ENCODE measurements at places on chromosomes 6 and 20.

GRCh38 chr6:37784585-37784967, 35.0 kb upstream of the ZFAND3 start:
- no peak for DNase-seq

DNA sequence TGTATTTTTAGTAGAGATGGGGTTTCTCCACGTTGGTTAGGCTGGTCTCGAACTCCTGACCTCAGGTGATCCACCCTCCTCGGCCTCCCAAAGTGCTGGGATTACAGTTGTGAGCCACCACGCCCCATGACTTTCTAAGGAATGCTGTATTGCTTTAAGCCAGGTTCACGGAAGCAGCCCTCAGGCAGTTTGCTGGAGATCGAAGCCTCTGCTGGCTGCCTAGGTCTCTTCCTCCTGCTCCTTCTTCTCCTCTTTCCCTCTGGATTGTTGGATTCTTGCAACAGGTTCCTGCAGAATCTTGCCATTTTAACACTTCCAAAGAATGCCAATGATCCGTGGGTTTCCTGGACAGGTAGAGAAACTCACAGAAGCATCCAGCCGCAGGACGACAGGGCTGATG, 29.3 kb upstream of the B4GALT5 start:
- DNase-seq: no peak

DNA sequence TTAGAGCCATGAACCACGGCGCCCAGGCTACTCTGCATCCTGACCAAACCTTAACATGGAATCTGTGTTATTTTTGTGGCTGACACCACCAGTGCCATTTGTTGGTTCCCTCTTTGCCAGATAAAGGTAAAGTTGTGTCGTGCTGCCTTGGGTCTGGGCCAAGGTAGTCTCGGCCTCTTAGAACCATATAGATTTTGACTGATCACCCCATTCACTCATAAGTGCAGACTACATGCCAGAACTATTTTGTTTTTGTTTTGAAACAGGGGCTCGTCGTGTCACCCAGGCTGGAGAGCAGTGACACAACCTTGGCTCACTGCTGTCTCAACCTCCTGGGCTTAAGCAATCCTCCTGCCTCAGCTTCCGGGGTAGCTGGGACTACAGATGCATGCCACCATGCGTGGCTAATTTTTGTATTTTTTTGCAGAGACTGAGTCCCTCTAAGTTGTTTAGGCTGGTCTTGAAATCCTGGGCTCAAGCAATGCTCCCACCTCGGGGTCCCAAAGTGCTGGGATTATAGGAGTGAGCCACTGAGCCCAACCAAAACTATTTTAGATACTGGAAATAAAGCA, 19.2 kb upstream of the RIPOR3 start:
- DNase-seq: no peak

GRCh38 chr20:44137266-44137801, 49.7 kb downstream of the JPH2 start:
- no peak for DNase-seq

DNA sequence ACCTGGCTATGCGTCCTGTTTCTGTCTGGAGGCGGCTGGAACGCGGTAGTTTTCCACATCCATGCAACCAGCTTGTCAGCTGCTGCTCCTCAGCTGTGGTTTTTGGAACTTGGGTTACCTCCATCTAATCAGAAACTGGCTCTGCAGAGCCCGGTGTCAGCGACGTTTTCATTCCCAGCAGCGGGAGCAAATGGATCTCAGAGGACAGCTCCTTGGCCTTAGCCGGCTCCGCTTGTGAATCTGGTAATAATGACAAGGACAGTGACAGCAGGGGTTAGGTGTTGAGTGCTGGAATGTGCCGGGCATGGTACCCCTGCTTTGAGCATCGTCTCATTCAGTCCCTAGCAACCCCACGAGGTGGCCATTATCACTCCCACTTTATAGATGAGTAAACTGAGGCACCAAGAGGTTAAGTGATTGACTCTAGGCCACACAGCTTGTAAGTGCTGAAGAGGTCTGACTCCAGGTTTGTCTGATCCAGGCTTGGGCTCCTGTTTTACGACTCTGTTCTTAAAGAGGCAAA, 1.3 kb downstream of the SLCO4A1 start:
- DNase-seq: no peak

DNA sequence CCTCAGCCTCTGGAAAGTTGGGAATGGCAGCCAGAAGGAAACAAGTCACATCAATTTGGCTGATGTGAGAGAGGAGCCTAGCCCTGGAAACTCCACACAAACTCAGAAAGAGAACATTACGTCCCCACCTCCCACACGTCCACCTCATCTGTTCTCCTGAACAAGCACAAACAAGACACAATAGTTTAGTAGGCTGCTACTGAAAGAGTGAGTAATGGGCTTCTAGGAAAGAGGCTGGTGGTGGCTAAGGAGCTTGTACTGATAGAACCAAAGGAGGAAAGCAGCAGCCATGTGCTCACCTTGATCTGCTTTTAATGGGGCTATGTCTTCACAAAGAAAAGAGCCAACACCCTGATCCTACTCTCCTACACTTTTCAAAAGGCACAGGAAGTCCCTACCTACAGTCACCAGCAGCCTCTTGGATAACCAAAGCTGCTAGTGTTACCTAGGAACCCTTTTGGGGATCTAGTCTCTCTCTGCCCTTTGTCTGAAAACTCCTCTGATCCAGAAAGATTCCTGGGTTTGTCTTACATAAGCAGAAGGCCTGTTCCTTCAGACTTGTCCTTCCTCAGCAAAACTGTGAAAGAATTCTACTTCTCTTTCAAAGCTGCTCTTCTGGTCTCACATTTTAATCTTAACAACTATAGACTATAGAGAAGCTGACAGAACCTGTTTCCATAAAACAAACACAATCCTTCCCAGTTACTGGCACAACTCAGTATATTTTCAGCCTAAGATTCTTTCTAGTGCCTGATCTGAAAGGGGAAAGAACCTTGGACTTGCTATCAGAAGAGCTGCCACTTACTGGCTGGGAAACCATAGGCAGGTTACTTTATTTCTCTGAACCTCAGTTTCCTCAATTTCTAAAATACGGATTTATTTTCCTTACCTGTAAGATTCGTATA, 3.1 kb downstream of the PLAGL2 start:
- no peak for DNase-seq

- no peak for DNase-seq
Measured at GRCh38 chr6:169894377-169894960, 143.0 kb downstream of the ERMARD start.

- no peak for DNase-seq
Measured at GRCh38 chr20:62644044-62644795, 1.9 kb downstream of the SLCO4A1 start.

- peak; percentile 76 for DNase-seq
Measured at GRCh38 chr6:106519460-106520394, 109.6 kb downstream of the RTN4IP1 start.

- no peak for DNase-seq
Measured at GRCh38 chr6:32046450-32047083, 8.4 kb downstream of the CYP21A2 start.

GRCh38 chr6:94721459-94721858, 855.9 kb upstream of the MANEA start:
- DNase-seq: no peak

DNA sequence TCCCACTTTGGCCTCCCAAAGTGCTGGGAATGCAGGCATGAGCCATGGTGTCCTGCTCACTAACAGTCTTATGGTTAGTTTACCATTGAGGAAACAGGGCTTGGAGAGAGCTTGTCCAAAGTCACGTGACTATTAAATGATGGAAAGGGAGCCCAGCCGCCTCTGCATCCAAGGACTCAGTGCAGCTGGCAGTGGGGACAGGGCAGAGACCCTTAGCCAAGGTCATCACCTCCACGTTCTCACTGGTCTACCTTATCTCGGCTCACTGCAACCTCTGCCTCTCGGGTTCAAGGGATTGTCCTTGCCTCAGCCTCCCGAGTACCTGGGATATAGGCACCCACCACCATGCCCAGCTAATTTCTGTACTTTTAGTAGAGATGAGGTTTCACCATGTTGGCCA, 109.3 kb downstream of the SLC23A2 start:
- DNase-seq: no peak

- DNase-seq: no peak
Measured at GRCh38 chr6:144477396-144477795, 192.3 kb downstream of the UTRN start.

DNA sequence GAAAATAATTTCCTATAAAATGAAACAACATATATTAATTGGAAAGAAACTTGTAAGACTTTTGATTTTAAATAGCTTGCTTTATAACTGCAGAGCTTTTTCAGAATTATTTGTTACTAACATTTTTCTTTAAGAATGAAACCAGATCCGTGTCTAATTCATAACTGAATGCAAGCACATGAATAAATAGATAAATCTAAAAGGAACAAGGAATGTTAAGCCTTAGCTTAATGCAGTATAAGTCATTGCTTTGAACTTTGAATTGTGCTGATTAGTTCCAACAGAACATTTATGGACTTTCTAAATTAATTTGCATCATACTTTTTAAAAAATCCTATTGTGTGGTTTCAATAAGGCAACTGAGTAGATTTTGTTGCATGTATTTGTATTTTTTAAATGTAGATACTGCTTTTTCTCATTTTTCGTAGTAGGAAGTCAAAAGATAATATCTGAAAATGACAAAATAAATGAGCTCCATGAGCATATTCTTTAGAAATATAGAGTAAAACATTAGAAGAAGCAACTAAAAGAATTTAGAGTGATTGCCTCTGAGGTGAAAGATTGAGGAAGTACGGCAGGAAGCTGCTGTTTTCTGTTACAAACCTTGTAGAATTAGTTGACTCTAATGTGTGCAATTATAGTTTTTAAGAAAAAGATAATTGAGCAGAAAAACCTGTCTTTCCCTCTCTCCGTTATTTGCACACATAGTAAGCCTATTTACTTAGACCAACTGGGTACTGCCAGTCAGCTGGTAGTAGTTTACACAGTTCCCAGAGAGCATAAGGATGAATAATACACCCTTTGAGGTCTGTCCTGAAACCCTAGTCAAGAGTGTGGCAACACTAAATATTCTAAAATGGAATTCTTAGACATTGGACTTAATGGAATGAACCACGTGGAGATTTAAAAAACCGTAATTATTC, 32.6 kb upstream of the SLC35D3 start:
- no peak for DNase-seq

- no peak for DNase-seq
Measured at GRCh38 chr6:133546098-133546497, 304.9 kb downstream of the EYA4 start.

DNA sequence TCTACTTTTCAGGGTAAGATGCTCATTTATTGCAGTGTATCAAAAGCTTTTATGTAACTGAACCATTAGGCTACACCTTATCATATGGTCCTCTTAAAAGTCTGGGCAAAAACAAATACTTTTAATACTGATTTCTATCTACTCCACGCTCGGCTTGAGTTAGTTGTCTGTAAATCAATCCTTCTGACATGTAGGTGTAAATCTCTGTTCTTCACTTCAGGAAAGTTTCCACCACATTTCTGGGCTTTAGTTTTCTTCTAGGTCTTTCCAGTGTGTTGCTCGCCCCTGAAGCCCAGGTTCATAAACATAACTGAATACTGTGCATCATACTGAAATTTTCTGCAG, 89.2 kb upstream of the RNF217 start:
- no peak for DNase-seq

- DNase-seq: peak; percentile 4
Measured at GRCh38 chr6:154370545-154370944, 13.9 kb upstream of the IPCEF1 start.

GRCh38 chr6:20708367-20709124, 174.3 kb downstream of the CDKAL1 start:
- peak; percentile 6 for DNase-seq

- no peak for DNase-seq
Measured at GRCh38 chr20:42957704-42958095, 232.0 kb downstream of the PTPRT start.

- no peak for DNase-seq
Measured at GRCh38 chr6:80690551-80691131, 584.2 kb downstream of the BCKDHB start.

DNA sequence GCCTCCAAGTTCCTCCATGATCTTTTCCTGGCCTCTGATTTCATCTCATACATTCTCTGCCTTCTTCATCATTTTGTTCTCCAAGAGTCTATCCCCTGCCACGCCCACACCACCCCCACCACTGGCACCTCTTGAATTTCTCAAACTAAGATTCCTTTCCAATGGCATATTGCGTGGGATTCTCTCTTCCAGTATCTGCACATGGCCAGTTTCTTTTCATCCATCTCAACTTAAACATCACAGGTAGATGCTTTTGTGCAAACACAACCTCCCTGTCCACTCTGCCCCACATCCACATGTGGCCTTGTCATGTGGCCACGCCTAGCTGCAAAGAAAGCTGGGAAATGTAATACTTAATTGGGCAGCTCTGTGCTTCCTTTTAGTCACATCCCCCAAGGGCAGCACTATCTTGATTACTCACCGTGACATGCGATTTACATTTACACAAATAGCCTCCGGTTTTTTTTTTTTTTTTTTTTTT, 33.4 kb upstream of the ZMYND8 start:
- DNase-seq: no peak

GRCh38 chr6:26155061-26155930, 68.1 kb downstream of the HFE start:
- no peak for DNase-seq

DNA sequence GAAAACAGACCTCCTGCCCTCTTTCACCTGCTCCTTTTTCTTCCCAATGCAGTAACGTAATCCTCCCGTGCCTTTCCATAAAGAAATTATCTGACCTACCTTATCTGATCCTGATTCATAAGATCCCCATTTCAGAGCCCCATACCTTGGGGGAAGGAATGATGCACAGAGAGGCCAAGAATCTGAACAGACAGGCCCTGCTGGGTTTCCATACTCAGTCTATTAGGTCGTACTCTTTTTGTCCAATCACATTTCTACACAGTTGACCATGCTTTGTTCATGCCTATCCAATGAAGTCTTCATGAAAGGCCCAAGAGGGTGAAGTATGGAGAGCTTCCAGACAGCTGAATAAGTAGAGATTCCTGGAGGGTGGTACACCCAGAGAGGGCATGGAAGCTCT, 25.3 kb downstream of the SRPK1 start:
- DNase-seq: no peak

DNA sequence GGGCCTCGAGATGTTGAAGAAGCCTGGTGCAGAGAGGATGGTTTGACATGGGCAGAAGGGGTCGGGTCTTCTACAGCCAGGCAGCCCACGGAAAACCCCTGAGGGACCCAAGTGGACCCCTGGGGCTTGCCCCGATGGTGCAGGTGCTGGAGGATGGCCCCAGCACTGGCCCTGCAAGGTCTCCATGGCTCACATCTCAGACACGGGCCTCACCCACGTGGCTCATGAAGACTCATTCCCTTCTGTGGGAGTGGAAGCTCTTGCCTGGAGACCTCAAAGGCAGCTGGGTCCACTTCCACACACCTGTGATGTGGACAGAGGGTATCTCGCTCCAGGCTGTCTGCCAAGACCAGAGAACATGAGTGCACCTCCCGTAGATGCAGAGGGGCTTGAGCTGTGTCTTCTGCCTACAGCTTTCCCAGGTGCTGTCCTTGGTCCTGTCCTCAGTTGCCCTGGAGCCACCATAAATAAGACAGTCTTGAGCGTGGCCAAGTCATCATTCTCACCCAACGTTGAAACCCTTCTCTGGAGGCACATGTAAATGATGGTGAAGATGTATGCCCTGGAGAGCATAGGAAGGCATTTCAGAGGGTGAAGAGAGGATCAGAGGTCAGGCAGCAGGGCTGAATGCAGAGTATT, 108.0 kb downstream of the SYNDIG1 start:
- DNase-seq: no peak

Data from central memory CD4-positive, alpha-beta T cell (primary cell).